ENCODE measurements at places on chromosomes 6 and 20. TPM values are rescaled to one million over a fixed set of nuclear protein-coding genes. Genes with fewer than 3 reads are reported as not detected.

ANGPT4 gene
- total RNA-seq: 0.03 TPM

HAO1 gene
- not detected for total RNA-seq

CTSZ gene
- total RNA-seq: 187 TPM

CGA gene
- not detected for total RNA-seq

AK9 gene
- total RNA-seq: 1.5 TPM

LTB gene
- total RNA-seq: 0.33 TPM

LAMA5 gene
- total RNA-seq: 357 TPM

TPBG gene
- 42.7 TPM for total RNA-seq

WFDC10B gene
- not detected for total RNA-seq

PRPH2 gene
- not detected for total RNA-seq

RAE1 gene
- total RNA-seq: 69.0 TPM

ASIP gene
- not detected for total RNA-seq

HEY2 gene
- total RNA-seq: not detected

SLC25A27 gene
- 0.09 TPM for total RNA-seq

EMILIN3 gene
- 0.29 TPM for total RNA-seq

CNKSR3 gene
- total RNA-seq: 5.9 TPM

DOK5 gene
- not detected for total RNA-seq

IMPG1 gene
- total RNA-seq: not detected

FNDC11 gene
- 0.09 TPM for total RNA-seq

SLC35B2 gene
- 65.9 TPM for total RNA-seq

BMP6 gene
- 19.8 TPM for total RNA-seq

ZNF831 gene
- total RNA-seq: not detected

PBOV1 gene
- total RNA-seq: not detected

MYCT1 gene
- total RNA-seq: 0.06 TPM

CST4 gene
- not detected for total RNA-seq

ERVFRD-1 gene
- total RNA-seq: not detected

FOXC1 gene
- 8.7 TPM for total RNA-seq

PCNA gene
- 433 TPM for total RNA-seq

OR2J3 gene
- not detected for total RNA-seq

L3MBTL3 gene
- 4.5 TPM for total RNA-seq

MYLIP gene
- 3.1 TPM for total RNA-seq

EFCAB8 gene
- not detected for total RNA-seq

GSTA1 gene
- not detected for total RNA-seq

CYB5R4 gene
- total RNA-seq: 23.6 TPM

RNF144B gene
- total RNA-seq: 0.53 TPM

ILRUN gene
- 30.3 TPM for total RNA-seq

DUSP15 gene
- total RNA-seq: 0.64 TPM

PAX1 gene
- total RNA-seq: not detected

COL10A1 gene
- not detected for total RNA-seq

HLA-DOB gene
- 0.29 TPM for total RNA-seq

MATN4 gene
- 0.08 TPM for total RNA-seq

ETV7 gene
- total RNA-seq: 0.10 TPM

FOXO3 gene
- total RNA-seq: 6.2 TPM

Data from A549 treated with CpdA at 1 μM for 4 hours (cell line).